Esophagus squamous epithelium (tissue), 5 donors: ENCODE measurements at places on chromosomes 1 and 21.

GRCh38 chr1:222098404-222098803 is 356.5 kb upstream of the DUSP10 start:
- no peak for DNase-seq

DNA sequence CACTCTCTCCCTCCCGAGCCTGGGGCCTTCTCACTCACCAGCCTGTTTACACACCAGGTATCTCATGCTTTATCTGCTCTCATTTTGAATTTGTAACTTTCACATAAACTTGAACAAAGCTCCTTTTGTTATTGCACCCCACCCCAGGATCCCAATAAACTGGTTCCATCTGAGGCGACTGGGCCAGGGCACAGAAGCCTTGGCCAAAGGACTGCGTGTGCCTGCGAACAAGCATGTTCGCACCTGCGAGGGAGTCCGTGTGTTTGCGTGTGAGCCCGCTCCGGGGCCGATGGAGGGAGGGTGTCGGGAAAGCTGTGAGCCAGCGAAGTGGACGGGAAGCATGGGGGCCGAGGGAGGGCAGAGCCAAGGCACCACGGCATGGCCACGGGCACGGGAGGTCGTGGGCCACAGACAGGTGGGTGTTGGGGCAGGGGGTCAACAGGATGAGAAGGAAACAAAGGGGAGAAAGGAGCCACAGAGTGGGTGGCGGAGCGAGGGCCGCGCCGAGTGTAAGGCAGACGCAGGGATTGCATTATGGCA is 98.8 kb downstream of the CASZ1 start:
- no peak for DNase-seq

GRCh38 chr21:37074197-37074510 is 1.1 kb downstream of the TTC3 start:
- no peak for DNase-seq

- DNase-seq, result no peak
Observed at GRCh38 chr1:234927312-234927970, 201.2 kb downstream of the TOMM20 start.

DNA sequence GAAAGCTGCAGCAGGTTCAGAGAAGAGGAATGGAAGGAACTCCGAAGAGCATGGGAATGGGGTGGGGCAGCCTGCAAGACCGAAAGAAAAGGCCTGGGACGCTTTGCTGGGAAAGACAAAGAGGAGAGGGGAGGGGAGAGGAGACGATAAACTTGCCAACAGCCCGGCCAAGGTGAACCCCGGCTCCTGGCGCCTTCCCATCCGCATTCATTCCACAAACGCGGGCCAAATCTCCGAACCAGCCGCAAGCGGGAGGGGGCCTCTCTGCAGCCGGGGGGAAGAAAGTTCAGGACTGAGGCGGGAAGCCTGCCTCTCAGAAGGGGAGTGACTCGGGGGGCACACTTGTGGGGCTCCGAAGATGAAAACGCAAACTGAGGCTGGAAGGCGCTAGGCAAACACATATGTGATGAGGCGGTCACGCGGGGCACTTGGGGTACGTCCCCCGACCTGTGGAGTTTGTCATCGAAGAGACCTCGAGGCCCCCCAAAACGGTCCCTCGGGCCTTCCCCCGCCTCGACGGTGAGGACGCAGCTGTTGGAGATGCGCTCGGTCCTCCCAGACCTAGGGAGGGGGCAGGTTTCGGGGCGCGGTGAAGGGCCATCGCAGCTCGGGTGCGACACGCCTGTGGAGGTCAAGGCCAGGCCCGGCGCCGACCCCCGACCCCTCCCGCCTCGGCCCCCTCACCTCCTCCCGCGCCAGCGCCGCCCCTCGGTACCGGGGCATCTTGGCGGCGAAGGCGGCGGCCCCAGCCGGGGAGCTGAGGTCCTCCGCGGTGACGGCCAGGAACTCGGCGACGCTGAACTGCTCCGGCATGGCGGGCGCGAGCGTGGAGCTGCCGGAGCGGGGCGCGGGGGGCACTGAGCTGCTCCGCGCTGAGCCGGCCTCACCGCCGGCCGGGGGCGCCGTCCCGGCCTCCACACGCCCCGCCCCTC is at the start of gene ASAP3:
Gene ASAP3 (minus strand): TSS at position 859 of the 932 bp plus-strand sequence. CDS start 46 bp downstream, at position 813.
- no peak for DNase-seq

DNA sequence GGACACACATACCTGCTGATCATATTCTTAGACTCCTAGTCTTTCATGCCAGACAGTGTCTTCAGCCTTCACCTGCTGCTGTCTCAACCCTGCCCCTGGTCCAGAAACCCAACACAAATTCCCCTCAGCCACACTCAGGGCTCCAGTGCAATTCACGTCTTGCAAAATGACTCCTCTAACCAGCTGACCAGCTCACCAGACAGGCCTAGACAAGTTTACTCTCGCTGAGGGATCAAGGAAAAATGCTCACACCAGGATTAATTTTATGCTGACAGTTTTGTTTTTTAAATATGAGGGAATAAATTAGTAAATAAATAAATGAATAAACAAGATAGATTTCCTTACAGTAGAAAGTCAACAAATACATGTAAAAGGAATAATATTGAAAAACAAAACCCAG is 28.5 kb downstream of the CCDC185 start:
- DNase-seq, result no peak

DNA sequence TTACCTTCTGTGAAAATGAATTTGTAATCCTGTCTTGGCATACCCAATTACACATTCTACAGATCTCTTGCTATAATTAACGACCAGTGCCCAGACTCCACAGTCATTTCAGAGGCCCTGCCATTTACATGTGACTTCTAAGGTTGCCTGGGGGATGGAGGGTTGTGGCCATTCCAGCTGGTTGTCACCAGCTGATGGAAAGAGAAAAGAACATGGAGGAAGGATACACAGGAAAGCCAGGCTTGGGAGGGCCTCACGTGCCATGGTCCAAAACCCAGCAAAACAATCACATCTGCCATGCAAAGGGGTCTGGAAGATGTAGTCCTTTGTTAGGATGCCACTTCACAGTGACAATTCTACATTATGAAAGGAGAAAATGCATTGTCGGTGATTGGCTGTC is 59.3 kb downstream of the LAMC2 start:
- DNase-seq, result no peak

DNA sequence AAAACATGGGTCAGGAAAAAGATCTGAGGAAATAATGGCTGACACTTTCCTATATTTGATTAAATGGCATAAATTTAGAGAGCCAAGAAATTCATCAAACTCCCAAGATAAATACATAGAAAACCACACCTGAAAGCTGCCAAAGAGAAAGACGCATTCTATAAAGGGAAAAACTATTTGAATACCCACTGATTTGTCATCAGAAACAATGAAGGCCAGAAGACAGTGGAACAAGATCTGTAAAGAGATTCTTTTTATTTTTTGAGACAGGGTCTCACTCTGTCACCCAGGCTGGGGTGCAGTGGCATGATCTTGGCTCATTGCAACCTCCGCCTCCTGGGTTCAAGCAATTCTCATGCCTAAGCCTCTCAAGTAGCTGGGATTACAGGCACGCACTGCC is 17.4 kb downstream of the SDE2 start:
- no peak for DNase-seq

GRCh38 chr1:168717906-168718891 is 10.8 kb downstream of the DPT start:
- DNase-seq, result no peak

DNA sequence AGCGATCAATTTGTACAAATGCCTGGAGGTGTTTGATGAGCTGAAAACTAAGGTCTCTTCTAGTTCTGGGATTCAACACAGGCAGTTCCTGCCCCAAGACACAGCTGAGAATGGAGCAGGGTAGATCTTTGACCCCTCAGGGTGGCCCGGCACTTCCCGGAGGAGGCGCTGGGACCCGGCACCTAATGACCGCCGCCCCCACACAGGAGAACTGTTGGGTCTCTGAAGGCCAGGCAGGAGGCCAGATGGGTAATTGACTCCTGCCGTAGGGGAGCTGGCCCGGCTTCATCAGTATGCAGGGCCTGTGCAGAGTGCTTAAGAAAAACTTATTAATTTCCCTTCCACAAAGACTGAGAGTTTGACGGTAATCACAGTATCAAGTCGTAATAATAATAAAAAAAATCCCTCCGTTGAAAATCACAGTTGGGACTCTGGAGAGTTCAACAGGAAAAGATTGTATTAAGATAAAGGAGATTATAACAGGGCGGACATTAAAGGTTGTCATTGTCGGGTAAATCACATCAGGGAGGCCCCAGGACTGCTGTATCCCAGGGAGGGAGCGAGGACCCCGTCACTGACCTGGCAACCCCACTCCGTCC is 51.7 kb downstream of the UBIAD1 start:
- DNase-seq, result no peak

DNA sequence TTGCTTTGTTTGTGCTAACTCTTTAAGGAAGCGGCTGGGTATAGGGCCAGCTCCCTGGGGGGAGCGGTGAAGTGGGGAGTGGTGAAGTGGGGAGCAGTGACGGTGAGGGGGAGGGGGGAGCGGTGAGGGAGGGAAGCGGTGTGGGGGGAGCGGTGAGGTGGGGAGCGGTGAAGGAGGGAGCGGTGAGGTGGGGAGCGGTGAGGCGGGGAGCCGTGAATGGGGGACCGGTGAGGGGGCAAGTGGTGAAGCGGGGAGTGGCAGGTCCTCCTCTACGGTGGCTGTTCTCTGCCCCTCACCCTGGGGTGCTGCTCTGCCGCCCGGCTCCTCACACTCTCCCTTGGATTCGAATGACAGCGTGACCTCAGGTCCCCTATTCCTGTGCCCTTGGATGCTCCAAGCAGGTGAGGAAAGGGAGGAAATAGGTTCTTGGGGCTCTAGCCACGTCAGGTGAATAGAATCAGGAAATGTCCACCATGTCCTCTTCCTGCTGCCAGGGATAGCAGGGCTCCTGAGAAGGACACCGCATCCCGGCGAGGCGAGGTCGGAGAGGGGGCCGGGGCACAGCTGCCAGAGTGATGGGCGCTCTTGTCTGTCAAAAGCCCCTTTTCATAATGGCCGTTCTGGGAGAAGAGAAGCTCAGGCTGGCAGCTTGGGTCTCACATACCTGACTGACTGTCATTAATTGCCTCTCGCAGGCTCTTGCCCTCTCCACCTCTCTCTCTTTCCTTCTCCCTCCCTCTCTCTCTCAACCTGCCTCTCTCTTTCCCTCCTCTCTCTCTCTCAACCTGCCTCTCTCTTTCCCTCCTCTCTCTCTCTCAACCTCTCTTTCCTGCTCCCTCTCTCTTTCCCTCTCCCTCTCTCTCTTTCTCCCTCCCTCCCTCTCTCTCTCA is 134.2 kb downstream of the PGBD5 start:
- DNase-seq, result no peak

- DNase-seq, result no peak
Observed at GRCh38 chr21:38851101-38851500, 45.4 kb downstream of the ETS2 start.

DNA sequence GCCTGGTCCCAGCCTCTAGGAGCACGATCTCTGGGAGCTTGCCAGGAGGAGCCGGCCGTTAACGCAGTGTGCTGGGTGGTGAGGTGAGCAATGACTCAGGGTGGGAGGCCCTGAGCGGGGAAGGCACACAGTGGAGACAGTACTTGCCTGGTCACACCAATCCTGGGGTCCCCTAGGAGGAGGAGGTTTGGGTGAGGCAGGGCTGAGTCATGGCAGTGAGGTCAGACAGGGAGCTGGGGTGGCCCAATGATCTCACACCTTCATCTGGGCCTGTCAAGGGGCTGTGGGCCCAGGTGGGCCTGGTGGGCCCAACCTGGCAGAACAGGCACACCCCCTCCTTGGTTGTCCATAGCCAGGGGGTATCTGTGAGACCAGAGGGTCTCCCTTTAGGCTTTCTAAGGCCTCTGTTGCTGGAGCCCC is 8.6 kb upstream of the EDN2 start:
- no peak for DNase-seq

GRCh38 chr1:64021066-64021465 is 182.4 kb upstream of the UBE2U start:
- DNase-seq, result no peak

GRCh38 chr21:38307771-38308531 is 51.2 kb downstream of the KCNJ15 start:
- no peak for DNase-seq

DNA sequence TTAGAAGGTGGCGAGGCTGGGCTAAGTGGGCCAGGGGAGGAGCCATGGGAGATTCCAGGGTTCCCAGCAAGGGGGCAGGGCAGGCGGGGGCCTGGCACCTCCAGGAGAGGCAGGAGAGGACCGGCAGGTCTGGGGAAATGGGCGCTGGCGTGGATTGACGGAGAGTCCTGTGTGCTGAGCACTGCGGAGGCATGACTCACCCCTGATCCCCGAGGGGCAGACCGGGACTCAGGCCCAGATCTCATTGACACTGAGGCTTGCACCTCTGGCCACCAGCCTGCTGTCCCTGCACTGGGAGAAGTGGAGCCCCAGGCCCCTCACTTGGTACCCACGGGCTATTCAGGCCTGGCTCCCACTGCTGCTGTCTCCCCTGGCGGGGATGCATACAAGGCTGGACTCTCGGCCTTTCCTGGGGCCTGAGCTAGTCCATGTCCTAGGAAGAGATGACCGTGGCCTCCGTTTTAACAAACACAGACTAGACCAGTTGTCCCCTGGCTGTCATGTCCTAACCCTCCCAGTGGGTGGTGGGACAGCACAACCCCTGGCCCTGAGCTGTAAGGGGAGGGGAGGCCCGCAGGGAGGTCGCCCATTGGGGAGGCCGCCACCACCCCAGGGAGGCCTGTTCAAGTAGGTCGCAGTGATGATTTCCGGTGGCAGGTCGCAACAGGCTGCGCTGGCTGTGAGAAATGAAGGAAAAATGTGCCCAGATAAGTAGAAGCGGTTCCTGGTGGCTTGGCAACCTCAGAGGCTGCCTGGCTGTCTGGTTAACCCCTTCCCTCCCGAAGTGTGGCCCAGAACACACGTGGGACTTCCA is 39.7 kb downstream of the RIPK4 start:
- no peak for DNase-seq

- no peak for DNase-seq
Observed at GRCh38 chr1:218345673-218346390, 696 bp downstream of the TGFB2 start.

DNA sequence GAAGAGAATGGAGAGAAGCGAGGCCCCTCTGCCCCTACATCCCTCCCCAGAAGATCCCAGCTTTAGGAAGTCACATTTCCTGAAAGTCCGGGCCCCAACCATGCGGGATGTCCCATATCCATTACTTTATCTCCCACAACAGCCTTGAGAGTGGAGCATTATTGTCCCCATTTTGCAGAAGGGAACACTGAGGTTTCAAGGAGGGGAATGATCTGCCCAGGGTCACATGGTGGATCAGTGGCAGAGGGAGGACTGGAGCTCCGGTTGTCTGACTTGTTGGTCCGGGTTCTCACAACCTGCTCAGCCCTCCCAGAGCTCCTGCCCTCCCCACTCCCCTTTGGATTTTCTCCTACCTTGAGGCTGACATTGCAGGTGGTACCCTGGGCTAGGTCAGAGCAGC is 2.2 kb upstream of the CRYBG2 start:
- no peak for DNase-seq

- no peak for DNase-seq
Observed at GRCh38 chr1:16231331-16232315, 5.4 kb downstream of the CPLANE2 start.

- DNase-seq, result no peak
Observed at GRCh38 chr1:178518894-178519293, 6.0 kb downstream of the TEX35 start.

DNA sequence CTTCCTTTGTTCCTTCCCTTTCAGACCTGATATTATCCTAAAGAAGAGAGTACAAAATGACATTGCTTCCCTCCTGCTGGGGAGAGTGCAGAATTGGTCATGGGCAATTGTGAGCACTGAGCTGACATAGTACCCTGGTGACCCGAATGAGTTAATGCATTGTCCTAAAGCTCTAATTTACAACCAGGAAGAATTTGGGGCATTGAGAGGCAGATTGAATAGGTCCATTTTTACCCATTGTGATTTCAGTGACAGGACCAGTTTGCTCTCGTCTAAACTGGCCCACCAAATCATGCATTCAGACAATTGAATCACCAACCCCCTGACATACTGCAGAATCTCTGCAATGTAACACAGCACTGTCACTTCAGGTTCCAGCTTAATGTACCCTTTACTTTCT is 497.4 kb downstream of the DPYD start:
- no peak for DNase-seq
